ENCODE measurements at places on chromosomes 6 and 20.
A peak's percentile ranks its signal among the peaks of the same experiment; 100 is the strongest.

GRCh38 chr6:157597461-157598312 lies 216.7 kb downstream of the ZDHHC14 start:
- DNase-seq = peak; percentile 57

GRCh38 chr6:80728830-80729229 lies 622.4 kb downstream of the BCKDHB start:
- peak; percentile 20 for DNase-seq

DNA sequence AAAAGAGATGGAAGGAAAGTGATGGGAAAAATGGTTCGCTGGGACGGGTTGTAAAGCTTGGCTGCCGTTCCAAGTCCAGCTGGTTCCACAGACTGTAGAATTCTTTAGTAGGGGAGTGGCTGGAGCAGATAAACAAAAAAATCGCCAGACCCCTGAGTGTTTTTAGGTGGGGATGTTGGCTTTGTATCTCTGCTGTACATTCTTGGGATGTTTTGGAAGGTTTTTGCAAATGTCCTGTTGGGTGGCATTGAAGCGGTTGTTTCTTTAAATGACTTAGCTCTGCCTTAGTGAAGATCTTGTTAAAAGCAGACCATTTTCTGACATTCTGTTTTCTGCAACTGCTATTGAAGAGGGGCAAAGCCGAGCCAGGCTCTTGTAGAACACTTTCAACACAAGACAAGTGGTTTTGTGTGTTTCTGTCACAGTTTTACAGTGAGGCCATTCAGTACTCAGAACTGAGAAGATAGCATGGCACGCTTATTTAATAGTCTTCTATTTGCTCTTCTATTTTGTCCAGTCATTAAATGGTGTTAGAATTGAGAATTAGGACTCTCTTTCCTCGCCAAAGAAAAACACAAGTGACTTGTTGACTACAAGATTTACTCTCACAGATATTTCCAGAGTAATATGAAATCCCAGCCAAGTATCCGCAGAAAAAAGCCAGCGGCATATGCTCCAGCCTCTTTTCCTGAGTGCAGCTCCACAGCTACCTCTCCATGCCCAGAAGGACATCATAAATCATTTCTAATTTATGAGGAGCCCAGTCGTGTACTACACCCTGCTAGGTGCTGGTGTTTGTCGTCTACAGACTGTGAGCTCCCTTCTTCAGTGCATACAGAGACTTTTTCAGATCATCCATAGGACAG lies 65.8 kb downstream of the PHACTR2 start:
- DNase-seq = no peak

- no peak for DNase-seq
Measured at GRCh38 chr20:48568520-48568919, 259.3 kb downstream of the PREX1 start.

DNA sequence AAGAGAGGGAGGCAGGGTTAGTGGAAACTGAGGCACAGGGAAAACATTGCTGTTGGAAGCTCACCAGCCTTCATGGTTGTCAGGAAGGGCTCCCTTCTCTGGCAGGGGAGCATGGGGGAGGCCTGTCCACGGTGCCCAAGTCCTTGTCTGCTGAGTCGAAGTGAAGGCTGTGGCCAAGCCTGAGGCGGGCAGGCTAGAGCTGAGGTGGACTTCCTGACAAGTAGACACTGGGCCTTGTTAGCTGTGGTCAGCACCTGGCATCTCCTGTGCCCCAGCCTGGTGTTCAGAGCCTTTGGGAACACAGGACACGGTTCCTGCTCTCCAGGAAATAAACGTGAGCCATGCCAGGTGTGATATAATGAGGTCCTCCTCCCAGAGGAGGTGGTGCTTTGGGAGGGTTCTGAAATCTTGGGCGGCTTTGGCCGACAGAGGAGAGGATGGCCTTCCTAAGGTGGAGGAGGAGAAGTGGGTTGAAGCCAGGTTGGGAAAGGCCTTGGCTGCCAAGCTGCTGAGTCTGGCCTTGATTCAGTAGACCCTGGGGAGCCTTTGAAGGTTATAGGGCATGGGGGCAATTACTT lies 138.4 kb upstream of the RNF24 start:
- DNase-seq = no peak

DNA sequence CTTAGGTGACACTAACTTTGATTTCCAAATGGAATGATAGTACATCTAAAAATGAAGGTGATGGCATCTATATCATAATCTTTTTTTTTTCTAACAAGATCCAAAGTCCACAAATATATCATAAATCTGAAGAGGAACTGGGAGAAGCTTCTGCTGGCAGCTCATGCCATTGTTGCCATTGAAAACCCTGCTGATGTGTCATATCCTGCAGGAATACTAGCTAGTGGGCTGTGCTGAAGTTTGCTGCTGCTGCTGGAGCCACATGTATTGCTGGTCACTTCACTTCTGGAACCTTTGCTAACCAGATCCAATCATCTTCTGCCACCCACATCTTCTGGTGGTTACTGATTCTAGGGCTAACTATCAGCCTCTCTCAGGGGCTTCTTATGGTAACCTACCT lies 27.4 kb upstream of the KHDC1 start:
- DNase-seq = peak; percentile 69

GRCh38 chr20:52090035-52090434 lies 101.5 kb downstream of the ZFP64 start:
- no peak for DNase-seq

- no peak for DNase-seq
Measured at GRCh38 chr6:166101819-166102419, 65.7 kb downstream of the TBXT start.

- no peak for DNase-seq
Measured at GRCh38 chr6:6629402-6629801, 40.9 kb downstream of the LY86 start.

GRCh38 chr6:149095842-149096241 lies 221.7 kb upstream of the TAB2 start:
- no peak for DNase-seq

DNA sequence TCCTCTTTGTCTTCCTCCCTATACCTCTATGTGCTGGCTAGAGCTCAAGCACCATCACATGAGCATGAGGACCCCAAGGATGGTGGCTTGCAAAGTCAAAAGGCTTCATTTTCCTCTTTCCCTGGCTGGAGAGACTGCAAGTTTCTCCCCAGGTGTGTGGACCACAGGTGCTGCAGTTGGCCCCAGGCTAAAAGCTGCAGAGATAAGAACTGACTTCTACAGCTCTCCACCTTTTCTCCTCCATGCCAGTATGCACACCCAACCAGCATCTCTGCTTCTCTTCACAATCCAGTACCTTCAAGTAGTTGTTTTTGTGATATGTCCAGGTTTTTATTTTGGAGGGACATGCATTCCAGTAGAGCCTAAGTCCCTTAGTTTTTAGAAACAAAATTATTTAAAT lies 29.1 kb downstream of the PRKN start:
- DNase-seq = no peak

- no peak for DNase-seq
Measured at GRCh38 chr6:23790756-23791155, 335.3 kb upstream of the NRSN1 start.

DNA sequence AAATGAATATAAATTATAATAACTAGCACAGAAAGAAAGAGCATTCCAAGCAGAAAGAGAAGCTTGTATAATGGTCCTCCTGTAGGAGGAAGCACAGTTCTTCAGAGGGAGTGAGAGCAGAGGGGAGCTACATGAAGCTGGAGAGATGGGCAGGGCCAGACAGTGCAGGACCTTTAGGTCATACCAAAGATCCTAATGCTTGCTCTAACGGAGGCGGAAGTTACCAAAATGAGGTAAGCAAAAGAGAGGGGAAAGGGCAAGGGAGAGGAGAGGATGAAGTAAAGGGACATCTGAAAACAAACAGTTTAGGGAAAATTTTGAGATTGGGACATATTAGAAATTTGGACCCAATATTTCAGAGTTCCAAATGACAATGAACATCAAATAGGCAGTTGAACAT lies 50.2 kb downstream of the HBS1L start:
- DNase-seq = no peak

GRCh38 chr6:127641905-127642304 lies 64.9 kb downstream of the C6orf58 start:
- DNase-seq = peak; percentile 62

GRCh38 chr6:78192057-78192456 lies 539.2 kb downstream of the MEI4 start:
- DNase-seq = no peak

- DNase-seq = peak; percentile 18
Measured at GRCh38 chr6:51098791-51099190, 280.1 kb downstream of the TFAP2B start.

DNA sequence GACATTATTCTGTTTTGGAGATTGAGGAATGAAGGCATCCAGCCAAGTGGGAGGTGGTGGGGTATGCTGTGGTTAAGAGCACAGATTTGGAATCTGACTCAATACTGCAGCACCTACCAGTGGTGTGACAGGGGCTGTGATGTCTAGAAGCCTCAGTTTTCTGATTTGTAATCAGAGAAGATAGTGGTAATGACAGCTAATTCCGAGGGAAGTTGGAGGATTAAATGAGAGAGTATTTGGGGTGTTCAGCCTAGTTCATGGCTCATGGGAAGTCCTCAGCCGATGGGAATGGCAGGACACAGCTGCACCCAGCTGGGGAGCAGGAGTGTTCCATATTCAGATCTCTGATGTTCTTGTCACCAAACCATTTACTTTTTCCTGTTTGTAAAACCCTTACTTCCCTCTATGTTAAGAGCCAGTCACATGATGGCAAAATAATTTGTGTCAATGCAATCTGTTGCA lies 9.3 kb downstream of the SLC9A8 start:
- peak; percentile 52 for DNase-seq

DNA sequence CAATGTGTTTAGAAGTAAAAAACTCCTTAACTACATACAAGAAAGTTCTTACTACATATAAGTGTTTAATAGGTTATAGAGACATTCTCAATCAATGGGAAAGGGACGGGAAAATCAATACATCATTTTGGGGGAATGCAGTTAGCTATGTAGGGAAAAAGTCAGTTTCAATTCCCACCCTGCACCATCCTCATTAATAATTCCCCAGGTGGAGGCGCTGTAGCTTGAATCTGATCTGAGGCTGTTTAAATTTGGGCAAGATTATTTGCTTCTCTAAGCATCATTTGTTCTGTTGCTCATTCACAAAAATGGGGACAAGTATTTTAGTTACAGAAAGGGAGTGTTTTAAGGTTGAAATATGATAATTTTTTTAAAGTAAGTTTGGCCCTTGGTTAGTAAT lies 19.1 kb downstream of the OLIG3 start:
- DNase-seq = no peak

DNA sequence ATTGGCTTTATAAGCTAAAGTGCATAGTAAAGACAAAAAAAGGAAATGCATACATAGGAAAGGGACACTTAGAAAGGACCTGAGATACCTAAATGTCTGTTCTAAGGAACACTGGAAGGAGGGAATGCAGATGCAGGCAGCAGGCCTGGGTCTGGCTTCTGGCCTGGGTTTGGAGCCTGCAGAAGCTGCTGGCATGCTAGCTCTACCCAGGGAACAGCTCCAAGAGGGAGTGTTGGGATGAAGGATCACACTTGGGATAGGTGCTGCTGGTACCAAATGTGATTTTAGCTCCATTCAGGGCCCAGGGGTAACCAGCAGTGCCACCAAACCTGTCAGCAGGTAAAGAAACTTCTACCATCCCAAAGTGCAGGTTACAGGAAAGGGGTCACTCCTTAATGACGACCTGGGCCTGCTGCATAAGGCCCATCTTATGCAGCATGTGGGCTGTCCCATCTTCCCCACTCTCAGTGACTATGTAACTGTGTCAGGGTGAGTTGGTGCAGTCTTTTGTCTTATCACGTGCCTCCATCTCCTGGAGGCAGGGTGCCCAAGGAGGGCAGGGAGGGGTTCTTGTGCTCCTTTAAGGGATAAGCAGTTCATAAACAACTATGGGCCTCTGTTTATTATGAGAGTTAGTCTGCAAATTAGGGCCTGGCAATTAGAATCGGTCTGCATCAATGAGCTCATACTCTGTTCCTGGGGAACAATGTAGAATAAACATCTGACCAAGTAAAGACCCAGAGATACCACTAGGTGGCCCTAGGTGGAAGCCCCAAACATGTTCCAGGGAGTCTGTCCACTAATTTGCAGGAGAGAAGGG lies 26.9 kb downstream of the DDX27 start:
- DNase-seq = peak; percentile 72

DNA sequence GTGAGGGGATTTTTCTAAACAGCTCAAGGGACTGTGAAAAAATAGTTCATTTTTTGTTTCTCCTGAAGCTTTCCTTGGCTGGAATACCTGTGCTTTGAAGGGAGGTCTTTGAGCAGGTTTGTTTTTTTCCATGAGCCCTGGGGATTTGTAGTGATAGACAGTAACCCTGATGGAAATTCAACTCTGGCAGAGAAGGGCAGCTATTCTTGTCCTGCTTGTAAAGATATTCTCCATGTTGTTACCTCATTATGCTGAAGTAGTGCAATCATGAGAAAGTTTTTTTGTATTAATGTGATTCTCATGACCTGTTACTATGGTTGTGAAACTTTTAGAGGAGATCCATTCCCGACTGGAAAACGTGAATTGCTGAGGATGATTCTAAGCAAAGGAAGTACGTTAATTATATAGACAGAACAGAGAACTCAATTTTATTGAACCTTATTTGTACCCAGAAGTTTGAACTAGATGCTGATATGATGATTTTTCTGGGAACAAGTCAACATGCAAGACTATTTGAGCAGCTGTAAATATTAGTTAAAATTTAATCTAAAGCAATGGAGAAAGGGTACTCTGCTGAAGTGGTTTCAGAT lies 12.5 kb downstream of the UTRN start:
- DNase-seq = no peak

GRCh38 chr6:25793970-25794369 lies 37.9 kb downstream of the SLC17A1 start:
- no peak for DNase-seq

GRCh38 chr6:2931970-2932748 lies 29.1 kb upstream of the SERPINB9 start:
- peak; percentile 79 for DNase-seq

DNA sequence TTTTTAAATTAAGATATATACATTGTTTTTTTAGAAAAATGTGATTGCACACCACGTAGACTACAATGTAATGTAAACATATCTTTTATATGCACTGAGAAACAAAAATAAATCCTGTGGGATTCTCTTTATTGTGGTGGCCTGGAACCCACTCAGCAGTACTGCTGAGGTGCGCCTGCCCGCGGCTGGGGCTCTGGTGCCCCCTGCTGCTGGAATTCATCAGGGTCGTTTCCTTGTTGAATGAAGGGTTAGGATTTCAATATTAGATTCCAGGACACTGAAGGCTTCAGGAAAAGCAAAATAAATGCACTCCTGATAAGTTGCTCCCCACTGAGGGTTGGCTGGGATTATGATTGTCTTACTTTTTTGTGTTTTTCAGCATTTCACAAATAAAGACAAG lies 175.8 kb upstream of the GGTLC1 start:
- DNase-seq = peak; percentile 11

GRCh38 chr6:122098201-122098678 lies 301.2 kb upstream of the HSF2 start:
- DNase-seq = no peak

DNA sequence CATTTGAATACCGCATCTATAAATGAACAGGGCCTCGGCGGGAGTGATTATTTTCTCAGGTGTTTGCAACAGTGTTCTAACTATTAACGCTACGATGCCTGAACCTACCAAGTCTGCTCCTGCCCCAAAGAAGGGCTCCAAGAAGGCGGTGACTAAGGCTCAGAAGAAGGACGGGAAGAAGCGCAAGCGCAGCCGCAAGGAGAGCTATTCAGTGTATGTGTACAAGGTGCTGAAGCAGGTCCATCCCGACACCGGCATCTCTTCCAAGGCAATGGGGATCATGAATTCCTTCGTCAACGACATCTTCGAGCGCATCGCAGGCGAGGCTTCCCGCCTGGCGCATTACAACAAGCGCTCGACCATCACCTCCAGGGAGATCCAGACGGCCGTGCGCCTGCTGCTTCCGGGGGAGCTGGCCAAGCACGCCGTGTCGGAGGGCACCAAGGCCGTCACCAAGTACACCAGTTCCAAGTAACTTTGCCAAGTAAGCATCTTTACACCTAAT lies 70.9 kb downstream of the HFE start:
- peak; percentile 99 for DNase-seq

GRCh38 chr6:148776321-148777308 lies 29.8 kb downstream of the UST start:
- DNase-seq = peak; percentile 89

All from ELR (cell line).